Naive thymus-derived CD8-positive, alpha-beta T cell (primary cell): ENCODE measurements at places on chromosomes 12 and 14. TPM values are rescaled to one million over a fixed set of nuclear protein-coding genes. Genes with fewer than 3 reads are reported as not detected.

- no peaks in the 10 kb centered on the region for H3K27me3 ChIP-seq
- peaks cover 51% of the 10 kb centered on the region for H3K4me1 ChIP-seq
- peak overlapping the region; percentile 77 for H3K4me3 ChIP-seq
- H3K36me3 ChIP-seq, result no peaks in the 10 kb centered on the region
Observed at GRCh38 chr12:55727643-55728185, 1.1 kb downstream of the CD63 start.

GRCh38 chr14:23321572-23322547, 603 bp downstream of the PABPN1 start:
- peaks cover 42% of the 10 kb centered on the region for H3K36me3 ChIP-seq
- H3K4me3 ChIP-seq, result peak overlapping the region; percentile 90
- H3K4me1 ChIP-seq, result peaks cover 31% of the 10 kb centered on the region
- H3K27ac ChIP-seq, result peak overlapping the region; percentile 93
- peak; percentile 76 for DNase-seq

DNA sequence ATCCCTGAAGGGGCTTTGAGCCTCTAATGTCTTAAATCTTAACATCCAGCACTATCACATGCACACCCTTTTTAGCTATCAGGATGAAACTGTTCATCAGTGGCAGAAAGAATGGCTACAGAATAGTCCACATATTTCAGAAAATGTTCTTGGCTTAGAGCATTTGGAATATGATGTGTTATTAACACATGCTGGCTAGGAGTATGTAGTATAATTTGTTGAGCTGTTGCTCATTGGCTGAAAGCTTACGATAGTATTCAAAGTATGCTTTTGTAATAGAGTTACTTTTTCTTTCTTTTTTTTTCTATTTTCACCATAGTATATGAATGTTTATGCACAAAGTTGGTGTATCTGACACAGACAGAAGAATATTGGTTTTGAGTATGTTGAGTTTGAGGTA, 55.1 kb downstream of the MNAT1 start:
- no peak for DNase-seq
- peaks cover 2% of the 10 kb centered on the region for H3K4me1 ChIP-seq
- H3K4me3 ChIP-seq, result no peak overlapping the region
- no peaks in the 10 kb centered on the region for H3K27me3 ChIP-seq
- no peak overlapping the region for H3K27ac ChIP-seq
- H3K36me3 ChIP-seq, result no peaks in the 10 kb centered on the region

DNA sequence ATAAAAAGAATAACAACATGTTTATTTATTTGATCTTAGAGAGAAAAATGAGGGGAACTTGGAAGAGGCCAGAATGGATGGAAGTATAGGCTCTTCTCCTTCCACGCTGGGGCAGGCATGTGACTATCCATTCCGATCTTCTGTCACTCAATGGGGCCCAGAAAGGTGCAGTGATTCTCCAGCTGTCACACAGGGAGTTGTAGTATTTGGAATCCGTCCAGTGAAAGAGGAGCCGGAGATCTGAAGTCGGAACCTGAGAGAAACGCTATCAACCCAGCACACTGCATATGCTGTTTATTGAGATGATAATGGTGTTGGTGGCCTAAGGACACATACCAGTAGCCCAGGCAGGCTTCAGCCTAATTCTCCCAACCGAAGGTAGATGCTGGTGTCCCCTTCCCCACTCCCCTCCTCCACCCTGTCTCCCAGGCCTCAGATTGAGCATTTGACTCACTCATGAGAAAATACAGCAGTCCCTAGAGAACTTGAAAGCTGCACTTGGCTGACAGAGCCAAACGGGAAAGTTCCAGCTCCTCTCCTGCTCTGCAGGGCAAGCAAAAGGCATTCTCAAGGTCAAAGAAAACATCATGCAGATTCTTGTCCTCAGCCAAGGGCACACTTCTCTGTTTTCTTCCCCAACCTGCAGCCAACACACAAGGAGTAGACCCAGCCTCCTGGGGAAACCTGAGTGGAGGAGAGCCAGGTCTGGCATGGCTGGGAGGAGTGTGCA, 100.4 kb downstream of the IRF2BPL start:
- no peak for DNase-seq
- no peaks in the 10 kb centered on the region for H3K27me3 ChIP-seq
- no peaks in the 10 kb centered on the region for H3K36me3 ChIP-seq
- H3K4me1 ChIP-seq, result peaks cover 82% of the 10 kb centered on the region

DTX3 gene
- 36.3 TPM for total RNA-seq

LRRC10 gene
- total RNA-seq, result not detected

IFNG gene
- total RNA-seq, result not detected
